ENCODE measurements at places on chromosomes 16 and 17.

- no peak for DNase-seq
These were observed 3.3 kb downstream of the CTCF start for GRCh38 chr16:67565470-67566100.

GRCh38 chr17:13940858-13941665, 128.2 kb upstream of the COX10 start:
- peak; percentile 73 for DNase-seq

DNA sequence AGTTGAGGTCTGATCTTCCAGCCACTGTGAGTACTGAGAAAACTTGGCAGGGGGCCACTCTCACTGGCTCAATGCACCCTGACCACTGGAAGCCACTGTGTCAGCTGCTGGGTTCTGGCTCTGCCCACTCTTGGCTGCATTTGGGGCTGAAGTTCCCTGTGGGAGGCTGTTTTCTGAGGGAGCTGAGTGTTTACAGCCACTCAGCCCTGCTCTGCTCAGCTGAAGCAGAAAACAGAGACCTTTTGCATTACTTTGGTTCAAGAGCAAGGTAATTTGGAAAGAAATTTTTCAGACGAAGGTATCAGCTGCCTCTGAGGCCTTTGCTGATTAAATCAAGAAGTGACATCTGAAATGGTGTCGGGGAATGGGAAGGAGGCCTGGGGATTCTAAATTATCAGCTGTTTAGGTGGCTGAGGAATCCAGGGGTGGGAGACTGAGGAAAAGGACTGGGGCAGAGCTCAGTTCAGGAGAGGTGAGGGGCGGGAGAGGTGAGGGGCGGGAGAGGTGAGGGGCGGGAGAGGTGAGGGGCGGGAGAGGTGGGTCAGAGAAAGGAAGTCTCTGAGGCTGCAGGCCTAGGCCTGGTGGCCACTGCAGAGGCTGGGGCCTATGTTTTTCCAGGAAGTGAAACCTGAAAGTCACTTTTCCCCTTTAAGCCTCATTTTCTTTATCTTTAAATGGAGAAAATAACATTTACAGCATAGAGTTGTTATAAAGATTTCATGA, at the start of gene ACSM5:
TSS of gene ACSM5 (plus strand) at position 137 of the 723 bp plus-strand sequence. CDS start 1,951 bp downstream, outside the sequence.
- peak; percentile 54 for DNase-seq

DNA sequence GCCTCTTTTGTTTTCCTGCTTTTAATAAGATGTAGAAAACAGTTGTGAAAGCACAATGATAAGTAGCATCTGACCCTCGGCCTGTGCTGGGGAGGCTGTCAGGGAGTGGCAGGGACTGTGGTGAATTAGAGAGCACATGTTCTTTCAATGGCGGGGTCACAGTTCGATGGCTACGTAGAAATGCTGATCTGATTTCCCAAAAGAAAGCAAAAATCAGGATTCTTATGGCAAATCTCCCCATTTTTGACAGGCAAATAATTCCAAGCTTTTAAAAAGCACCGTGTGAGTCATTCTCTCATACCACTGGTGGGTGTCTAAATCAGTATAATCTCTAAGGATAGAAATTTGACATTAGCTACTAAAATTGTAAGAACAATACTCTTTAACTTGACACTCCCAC, 4.2 kb upstream of the MAPK7 start:
- peak; percentile 36 for DNase-seq

DNA sequence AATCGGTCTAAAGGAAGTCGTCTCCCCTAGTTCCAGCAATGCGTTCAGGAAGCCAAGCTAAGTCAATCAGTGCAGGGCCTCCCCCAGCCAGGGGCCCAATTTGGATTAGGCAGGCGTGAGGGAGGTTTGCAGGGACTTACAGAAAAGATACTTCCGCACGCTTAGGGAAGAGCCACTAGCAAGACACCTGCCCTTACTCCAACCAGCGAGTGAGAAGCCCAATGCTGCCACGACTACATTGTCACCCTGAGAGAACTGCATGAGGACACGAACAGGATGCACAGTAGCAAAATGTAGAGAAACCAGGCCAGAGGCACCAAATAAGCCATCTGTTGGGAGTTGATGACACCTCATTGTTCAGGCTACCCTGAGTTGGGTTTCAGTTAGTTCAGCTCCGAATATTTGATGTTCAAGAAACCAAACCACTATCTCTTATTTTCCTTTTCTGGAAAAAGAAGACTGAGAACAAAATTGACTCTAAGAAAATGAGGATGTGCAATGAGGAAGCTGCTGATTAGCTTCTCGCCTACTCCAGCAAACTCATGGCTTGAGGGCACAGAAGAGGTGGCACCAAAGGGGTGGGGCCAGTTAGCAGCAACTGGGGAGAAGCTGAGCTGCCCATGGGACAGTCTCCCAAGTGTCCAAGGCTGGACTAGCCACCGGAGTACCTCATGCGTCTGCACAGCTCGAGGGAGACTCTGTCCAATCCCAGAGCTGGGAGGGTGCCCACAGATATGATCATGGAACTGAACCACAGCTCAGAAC, 29.3 kb downstream of the TK2 start:
- peak; percentile 35 for DNase-seq
